ENCODE measurements at places on chromosomes 16 and 17.

GRCh38 chr16:4839942-4840341 lies 7.1 kb downstream of the GLYR1 start:
- no peak for DNase-seq

DNA sequence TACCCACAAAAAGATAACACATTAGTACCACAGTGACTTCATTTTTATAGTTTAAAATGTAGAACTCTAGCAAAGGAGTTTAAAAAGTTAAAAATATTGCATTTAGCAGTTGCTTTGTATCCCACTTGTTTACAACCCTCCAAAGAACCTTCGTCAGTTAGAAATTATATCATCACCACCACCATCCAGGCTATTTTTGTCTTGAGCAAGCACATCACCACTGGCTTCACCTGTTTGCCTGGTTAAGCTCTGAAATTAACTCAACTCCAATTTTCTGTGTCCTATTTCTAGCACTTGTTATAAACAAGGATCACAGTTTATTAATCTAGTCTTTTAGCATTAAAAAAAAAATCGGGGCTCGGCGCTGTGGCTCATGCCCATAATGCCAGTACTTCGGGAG lies 6.1 kb downstream of the GLYR1 start:
- no peak for DNase-seq

- no peak for DNase-seq
These were observed 41.4 kb upstream of the ANKFY1 start for GRCh38 chr17:4305224-4305623.

DNA sequence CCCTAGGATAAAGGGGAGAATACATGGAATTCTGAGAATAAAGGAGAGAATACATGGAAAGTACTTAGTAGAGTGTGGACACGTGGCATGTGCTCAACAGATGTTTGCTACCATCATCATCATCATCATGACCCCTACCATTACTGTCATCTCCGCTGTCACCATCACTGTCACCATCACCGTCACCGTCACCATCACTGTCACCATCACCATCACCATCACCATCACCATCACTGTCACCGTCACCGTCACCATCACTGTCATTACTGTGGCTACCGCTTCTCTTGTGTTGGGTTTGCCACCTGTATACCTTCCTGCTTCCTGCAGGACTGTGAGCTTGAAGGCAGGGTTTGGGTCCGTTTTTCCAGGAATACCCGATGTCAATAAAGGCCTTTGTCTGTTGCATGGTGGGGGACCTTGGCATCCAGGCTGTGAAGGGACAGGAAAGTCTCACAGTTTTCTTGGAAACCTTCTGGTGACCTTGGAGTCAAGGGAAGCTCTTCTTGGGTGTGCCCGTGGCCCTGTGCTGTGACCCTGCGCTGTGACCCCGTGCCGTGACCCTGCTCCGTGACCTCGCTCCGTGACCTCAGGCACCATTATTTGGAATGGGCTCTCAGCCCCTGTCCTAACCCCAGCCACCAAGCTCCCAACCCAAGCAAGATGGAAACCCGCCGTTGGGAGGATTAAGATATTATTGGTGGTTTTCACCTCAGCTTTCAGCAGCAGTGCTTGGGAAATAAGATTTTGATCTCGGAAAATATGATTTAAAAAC lies 14.4 kb downstream of the CMIP start:
- no peak for DNase-seq

GRCh38 chr16:87535855-87536794 lies 43.3 kb upstream of the ZCCHC14 start:
- no peak for DNase-seq

DNA sequence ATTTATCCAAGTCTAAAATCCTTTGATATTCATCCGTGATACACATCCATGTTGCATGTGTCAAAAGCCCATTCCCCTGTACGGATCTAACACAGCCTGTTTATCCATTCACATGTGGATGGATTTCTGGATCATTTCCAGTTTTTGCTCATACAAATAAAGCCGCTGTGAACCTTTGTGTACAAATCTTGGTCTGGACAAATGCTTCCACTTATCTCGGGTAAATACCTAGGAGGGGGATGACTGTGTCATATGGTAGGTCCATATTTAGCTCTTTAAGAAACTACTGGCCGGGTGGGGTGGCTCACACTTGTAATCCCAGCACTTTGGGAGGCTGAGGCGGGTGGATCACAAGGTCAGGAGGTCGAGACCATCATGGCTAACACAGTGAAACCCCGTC lies 6.3 kb upstream of the TBCD start:
- DNase-seq = no peak

GRCh38 chr17:3006801-3007200 lies 56.6 kb downstream of the OR1D5 start:
- peak; percentile 47 for DNase-seq

- no peak for DNase-seq
These were observed 77.6 kb upstream of the RBL2 start for GRCh38 chr16:53356478-53357207.

DNA sequence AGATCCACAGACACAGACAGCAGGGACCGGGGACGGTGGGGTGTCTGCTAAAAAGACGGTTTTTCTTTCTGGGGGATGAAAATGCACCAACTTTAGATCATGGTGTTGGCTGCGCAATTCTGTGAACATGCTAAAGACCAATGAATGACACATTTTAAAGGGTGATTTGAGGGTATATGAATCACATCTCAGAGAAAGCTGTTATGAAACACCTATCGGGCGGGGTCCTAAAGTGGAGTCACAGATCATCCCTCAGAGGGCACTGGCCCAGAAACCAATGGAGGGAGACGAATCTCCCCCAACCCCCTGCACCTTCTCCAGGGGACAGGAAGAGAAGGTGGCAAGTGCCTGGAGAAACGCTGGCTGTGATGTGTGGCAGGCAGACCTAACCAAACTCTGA lies 26.0 kb downstream of the KLHDC4 start:
- DNase-seq = no peak

DNA sequence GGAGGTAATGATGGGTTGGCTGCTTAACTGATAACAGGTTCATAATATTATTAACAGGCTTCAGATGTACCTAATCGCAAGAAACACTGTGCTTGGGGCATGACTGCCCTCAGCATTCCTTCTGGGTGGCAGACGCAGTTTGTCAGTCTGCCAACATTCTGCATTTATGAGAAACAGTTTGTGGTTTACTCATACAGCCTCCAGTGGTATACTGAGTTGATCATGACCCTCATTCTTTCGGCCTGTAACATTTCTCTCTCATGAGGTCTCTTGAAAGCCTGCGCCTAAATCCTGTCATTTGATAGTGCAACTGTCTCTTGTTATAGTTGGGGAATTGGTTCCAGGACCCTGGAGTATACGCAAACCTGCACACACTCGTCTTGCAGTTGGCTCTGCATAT lies 4.9 kb upstream of the RUSF1 start:
- no peak for DNase-seq

GRCh38 chr17:40936976-40937375 lies 470 bp downstream of the KRT23 start:
- no peak for DNase-seq

DNA sequence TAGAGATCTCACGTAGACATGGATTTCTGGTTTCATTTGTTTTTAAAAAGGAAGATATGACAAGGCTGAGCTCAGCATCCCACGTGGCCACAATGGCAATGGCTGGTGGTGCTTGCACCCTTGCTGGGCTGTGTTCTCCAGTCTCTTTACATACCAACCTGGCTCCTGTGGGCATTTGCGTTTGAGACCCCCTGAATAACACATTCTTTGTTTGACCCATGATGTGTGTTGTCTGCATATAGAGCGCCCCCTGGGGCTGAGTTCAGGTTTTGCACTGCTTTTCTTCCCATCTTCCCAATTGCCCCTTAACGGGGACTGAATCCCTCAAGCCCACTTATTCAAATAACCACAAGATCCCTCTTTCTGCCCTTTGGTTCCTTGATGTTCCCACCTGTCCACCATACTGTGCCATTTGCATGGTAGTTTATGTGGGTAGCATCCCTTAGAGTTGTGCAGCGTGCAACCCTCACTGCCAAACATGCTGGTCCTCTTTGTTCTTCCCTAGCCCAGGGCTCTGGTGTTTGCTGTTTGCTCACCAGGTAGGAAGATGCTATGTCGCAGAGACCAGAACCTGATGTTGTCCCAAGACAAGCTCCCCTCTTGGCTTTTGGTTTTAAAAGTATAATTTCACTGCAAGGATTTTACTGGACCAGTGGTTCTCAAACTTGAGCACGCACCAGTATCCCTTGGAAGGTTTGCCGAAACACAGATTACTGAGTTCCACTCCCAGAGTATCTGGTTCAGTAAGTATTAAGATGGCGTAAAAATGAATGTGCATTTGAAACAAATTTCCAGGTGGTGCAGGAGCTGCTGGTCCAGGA lies 38.5 kb upstream of the NKD1 start:
- no peak for DNase-seq

DNA sequence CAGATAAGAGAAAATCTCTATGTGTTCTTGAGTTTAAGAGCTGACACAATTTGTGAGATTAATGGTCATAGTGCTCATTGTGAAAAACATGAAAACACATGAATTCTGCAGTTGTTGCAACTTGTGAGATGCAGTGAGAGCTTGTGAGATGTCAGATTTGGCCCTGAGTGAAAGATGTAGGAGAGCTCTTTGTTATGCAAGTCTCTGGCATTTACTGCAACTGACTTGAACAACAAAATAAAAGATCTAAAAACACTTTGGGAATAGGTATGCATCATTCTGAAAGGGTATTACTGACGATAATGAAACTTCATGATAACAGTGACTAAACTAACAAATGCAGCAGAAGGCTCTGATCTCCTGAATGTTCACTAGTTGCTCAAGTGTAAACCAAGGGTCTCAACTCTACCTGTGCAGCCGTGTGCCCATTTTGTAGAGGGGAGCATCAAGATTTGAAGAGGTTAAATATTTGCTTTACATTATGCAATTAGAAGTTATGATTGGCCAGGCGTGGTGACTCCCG lies 50.8 kb upstream of the SMIM36 start:
- no peak for DNase-seq

DNA sequence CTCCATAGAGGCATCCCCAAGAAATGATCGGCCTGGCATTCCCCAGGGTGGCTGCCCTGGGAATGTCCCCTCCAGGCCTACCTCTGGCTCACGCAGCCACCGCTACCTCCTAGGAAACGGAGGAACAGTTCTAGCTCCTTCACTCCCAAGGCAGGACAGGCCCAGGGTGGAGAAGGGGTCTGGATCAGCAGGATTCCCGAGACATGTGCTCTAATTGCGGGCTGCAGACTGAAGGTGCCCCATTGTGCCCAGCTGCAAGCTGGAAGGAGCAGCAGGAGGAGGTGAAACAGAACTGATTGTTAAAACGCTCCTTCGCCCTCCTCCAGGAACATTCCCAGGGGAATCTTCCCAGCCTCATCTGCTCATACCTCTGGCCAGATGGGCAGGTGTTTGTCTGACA lies 40.8 kb downstream of the SCNN1G start:
- no peak for DNase-seq

DNA sequence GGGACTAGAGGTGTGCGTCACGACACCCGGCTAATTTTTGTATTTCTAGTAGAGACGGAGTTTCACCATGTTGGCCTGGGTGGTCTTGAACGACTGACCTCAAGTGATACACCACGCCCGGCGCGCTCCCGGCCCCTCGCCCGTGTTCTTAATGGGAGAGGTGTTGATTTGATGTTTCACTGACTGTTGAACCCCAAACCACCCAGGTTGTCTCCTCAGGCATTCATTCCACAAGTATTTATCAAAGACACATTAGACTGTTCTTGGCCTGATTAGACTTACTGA lies 1.4 kb downstream of the CENPN start:
- no peak for DNase-seq

GRCh38 chr16:73149334-73149733 lies 101.4 kb upstream of the ZFHX3 start:
- DNase-seq = no peak

DNA sequence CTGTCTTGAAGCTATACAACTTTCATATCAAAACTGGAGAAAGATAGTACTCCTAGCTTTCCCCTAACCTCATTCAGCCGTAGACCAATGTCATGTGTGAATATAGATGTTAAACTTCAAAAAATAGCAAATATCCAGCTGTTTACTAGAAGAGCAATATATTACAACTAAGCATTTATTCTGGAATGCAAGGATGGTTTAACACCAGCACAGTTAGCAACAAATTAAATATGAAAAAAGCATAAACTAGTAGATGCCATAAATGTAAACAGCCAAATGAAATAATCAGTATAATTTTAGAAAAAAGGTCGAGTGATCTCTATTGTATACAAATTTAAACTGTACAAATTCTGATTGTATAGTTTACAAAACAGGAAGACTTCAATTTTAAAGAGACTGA lies 59.7 kb downstream of the SDR42E1 start:
- no peak for DNase-seq

DNA sequence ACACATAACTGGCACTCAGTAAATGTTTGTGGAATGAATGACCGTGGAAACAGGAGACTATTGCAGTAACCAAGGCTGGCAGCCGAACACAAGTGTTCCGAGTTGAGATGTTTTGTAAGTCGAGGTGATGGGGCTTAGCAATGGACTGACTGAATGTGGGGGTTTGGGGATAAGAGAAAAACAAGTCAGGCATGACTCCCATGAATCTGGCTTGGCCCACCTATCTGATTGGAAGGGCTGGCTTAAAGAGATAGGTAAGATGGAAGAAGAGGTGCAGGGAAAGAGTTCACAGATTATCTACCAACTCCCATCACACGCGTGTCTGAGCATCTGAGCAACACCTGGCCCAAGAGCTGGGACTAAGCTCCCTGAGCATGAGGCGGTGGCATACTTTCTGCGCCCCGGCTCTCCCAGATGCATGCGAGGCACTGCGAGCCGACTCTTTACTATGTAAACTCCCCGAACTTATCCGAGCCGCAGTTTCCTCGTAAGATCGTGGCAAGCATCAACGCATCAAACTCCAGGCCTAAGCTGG lies 539 bp downstream of the IFT20 start:
- no peak for DNase-seq

- DNase-seq = peak; percentile 92
These were observed 9.3 kb downstream of the RIPOR1 start for GRCh38 chr16:67537636-67538591.

- DNase-seq = no peak
These were observed 47.4 kb upstream of the NUDT7 start for GRCh38 chr16:77674888-77675287.

- DNase-seq = no peak
These were observed 16.0 kb downstream of the KCTD19 start for GRCh38 chr16:67310561-67310960.

DNA sequence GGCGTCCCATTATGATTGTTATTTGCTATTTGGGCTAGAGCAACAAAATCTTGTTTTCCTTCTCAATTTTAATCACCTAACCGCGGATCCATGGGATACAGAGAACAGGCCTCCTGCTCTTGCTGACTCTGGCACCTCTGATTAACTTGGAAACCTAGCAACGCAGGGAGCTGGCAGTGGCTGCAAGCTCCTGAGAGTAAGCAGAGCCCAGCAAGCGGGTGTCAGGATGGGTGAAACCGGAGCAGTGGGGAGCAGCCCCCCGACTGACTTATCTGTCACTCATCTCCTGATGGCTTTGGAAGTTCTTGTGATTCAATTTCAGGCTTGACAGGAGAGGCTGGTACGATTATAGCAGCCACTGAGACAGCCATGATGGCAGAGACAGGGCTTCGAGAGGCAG lies 45.5 kb upstream of the CDC42EP4 start:
- DNase-seq = no peak

DNA sequence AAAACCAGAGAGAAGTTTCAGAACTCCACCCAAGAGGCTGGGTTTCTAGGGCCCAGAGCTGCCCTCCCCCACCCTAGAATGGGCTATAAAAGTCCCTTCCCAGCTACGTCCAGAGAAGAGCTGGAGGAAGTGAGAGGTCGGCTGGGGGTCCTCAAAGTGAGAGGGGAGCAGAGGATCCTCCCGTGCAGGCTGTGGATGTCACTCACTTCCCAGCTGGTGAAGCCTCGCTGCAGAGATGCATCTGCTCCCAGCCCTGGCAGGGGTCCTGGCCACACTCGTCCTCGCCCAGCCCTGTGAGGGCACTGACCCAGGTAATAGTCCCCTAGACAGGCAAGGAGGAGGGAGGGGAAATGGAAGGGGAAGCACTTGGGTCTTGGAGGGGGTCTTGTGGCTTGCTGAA lies at the start of gene EPX:
EPX (plus strand) TSS at position 115 of the 400 bp plus-strand sequence; CDS start at position 236, 121 bp downstream.
- no peak for DNase-seq
